ENCODE measurements at places on chromosomes 3 and 15.

DNA sequence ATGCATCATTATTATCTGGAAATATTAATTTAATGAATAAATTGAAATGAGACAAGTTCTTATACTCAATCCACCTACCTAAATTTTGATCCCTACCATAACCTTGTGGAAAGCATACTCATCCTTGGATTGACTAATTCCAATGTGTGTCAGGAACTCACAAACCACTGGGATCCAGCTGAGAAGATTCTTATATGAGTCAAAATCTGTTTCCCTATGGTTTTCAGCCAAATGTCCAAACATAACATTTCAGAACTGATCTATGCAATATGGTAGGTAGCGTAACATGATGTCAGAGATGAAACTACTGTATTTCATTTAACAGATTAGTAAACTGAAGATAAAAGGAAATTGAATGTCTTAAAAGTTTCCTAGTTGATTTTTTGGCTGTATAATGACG, 250.0 kb downstream of the PLOD2 start:
- DNase-seq: no peak

DNA sequence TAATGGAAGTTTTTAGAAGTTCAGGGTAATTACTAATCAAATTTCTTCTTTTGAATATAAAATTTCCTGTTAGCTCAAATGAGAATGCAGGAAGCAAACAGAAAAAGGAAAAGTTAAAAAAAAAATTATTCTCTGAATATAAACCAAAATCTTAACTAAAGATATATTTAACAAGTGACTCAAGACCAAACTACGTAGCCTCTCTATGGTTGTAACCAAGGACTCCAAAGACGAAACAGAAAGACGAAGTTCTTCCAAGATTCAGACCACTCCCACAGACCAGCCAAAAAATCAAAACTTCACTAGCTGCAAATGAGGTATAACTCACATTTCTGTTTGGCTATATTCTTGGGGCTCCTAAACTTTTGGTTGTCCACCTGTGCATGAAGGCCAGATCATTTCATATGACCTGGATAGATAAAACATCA, 846.5 kb upstream of the ALCAM start:
- no peak for DNase-seq

DNA sequence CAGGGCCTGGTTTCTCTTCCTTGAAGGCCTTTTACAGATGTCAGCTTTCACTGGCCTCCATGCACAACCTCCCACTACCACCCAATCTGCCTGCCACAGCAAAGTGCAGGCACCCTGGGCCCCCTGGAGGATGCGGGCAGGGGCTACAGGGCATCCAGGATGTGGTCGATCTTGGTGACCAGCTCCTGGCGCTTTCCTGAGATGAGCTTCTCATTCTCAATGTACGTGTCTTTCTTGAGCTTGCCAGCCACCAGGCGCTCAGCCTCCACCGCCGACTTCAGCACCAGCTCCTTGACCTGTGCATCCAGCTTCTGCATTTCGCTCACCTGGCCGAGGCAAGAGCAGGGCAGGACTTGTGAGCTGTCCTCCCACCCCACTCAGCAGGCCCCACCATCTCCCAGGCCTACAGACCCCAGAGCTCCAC, 30.3 kb downstream of the RPN1 start:
- no peak for DNase-seq

DNA sequence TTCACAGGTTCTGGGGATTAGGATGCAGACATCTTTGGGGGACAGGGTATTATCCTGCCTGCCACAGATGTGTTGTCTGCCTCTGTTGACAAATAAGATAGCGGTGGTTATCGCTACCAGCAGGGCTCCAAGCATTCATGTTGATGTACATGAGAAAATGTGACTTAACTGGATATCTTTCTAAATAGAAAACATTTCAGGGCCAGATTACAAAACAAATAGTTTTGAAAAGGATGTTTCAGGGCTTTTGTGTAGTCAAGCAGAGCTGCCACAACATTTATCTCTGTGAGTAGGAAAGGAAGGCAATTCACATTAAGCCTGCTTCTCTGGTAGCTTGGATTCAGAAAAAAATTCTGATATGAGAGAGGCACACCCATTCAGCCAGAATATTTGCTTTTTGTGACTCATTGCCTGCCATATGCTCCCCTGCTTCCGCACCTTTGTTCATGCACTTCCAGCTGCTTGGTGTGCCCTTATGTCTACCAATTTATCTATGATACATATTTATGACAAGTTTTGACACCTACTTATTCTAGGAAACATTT, 22.8 kb downstream of the PLS1 start:
- DNase-seq: no peak

GRCh38 chr15:31544361-31544760, 217.7 kb downstream of the KLF13 start:
- DNase-seq: no peak

GRCh38 chr3:18137958-18138357, 287.2 kb downstream of the SATB1 start:
- DNase-seq: no peak

GRCh38 chr3:66997560-66998112, 471 bp upstream of the KBTBD8 start:
- no peak for DNase-seq

DNA sequence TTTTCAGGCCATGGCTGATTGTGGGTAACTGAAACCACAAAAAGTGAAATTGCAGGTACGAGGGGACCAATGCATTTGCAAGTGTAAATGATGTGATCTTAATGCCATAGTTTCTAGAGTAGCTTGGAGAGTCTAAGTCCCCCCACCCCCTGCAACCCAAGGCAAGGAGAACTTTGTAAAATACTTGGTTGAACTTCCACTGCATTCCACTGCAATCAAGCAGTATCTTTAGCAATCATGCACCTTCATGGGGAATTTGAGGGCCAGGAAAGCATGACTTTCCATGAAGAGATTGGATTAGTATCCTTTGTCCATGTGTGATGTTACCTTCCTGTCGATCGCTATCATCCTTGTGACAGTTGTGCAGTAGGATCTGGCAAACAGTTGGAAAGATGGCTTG, 11.4 kb upstream of the CYP8B1 start:
- DNase-seq: no peak

- DNase-seq: peak; percentile 68
Observed at GRCh38 chr3:150504483-150504882, 41.8 kb downstream of the SERP1 start.

GRCh38 chr3:10259798-10260197, 11.5 kb downstream of the TATDN2 start:
- no peak for DNase-seq

DNA sequence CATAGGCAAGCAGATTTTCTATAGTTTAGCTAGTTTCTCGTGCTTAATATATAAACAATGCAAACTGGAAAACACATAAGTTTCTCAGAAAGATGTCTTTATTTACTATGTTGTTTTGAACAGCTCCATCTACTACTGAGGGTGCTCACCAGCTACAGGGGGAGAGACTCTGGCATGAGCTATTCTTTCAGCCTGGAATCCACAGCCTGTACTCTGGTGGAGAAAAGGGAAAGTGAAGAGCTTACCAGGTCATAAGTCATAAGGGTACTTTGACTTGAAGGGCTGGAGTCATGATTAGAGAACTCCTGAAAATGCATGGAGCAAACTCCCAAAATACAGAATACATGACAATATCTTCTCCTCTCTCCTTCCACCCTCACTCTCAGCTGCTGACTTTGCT, 4.4 kb upstream of the AVEN start:
- DNase-seq: no peak

Measured in dermis microvascular lymphatic vessel endothelial cell (primary cell).